ENCODE measurements at places on chromosomes 4 and X.

- DNase-seq: no peak
Observed at GRCh38 chr4:3215733-3216132, 33.2 kb upstream of the MSANTD1 start.

GRCh38 chrX:154051201-154051810, 31.6 kb upstream of the IRAK1 start:
- DNase-seq: peak; percentile 47

GRCh38 chr4:25863831-25864418, 1.1 kb upstream of the SEL1L3 start:
- no peak for DNase-seq

DNA sequence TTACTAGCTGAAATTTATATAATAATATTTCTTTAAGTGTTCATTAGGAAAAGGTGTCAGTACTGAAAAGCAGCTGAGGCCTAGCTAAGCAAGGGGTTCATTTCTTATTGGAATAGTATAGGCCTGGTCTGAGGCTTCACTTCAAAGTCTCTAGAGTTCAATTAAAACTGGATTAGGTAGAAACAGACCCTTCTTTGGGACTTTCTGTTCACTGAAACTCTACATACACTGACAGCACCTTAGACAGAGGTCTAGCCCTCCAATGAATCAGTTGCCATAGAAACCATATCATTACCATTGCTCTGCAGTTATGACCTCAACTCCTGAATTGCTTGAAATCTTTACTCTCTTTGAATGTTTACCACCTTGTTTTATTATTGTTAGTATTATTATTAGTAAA, 86.4 kb upstream of the MAB21L2 start:
- no peak for DNase-seq

GRCh38 chr4:108336076-108336475, 167.3 kb upstream of the LEF1 start:
- no peak for DNase-seq

- no peak for DNase-seq
Observed at GRCh38 chr4:21982087-21982486, 33.5 kb upstream of the KCNIP4 start.

DNA sequence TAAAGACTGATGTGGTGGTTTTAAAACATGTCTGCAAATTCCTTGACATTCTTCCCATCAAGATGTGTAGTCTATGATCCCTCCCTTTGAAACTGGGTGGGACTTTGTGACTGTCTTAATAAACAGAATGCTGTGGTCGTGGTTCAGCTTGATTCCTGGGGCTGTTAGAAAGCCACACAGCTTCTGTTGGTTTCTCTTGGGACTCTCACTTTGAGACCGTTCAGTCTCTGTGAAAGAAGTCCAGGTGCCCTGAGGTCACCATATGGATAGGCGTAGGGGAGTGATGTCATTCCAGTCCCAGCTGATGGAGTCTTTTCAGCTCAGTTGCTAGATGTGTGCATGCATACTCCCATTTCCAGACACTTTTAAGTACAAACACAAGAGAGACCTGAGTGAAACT, 216.6 kb downstream of the KDR start:
- no peak for DNase-seq

DNA sequence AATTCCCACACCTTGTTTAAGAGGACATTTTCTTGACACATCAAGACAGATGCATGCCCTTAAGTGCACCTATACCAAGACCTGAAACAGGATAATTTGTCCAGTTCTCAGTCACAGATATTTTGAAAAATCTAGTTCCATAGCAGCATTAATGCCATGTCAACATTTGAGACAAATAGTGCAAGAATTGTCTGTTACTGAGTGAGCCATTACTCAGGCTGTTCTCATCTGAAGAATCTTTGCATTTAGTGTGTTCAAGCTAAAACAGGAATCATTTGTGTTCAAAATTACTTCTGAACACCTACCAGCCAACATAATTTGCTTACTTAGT, 354.9 kb downstream of the KCNIP4 start:
- DNase-seq: no peak

DNA sequence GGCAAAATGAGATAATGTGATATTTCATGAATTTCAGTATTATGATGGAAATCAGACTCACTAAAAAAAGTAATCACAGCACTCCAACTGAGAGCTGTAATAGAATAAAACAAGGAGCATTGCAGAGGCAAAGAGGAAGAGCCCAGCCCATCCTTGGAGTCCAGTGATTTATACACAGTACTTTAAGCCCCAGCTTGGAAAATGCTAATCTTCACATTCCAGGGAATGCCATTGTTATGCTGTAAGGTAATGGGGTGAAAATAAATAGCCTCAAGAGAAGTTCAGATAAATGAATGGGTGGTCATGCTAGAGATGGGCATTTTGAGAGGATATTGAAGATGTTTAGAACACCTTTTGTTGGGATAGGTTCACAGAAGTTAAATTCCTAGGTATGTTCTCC, 190.3 kb upstream of the TAPT1 start:
- no peak for DNase-seq

GRCh38 chr4:55447831-55448230, 52.1 kb downstream of the TMEM165 start:
- DNase-seq: no peak

GRCh38 chrX:148609515-148610327, 109.3 kb downstream of the AFF2 start:
- no peak for DNase-seq

GRCh38 chrX:134241960-134242619, 5.1 kb downstream of the CCDC160 start:
- no peak for DNase-seq

DNA sequence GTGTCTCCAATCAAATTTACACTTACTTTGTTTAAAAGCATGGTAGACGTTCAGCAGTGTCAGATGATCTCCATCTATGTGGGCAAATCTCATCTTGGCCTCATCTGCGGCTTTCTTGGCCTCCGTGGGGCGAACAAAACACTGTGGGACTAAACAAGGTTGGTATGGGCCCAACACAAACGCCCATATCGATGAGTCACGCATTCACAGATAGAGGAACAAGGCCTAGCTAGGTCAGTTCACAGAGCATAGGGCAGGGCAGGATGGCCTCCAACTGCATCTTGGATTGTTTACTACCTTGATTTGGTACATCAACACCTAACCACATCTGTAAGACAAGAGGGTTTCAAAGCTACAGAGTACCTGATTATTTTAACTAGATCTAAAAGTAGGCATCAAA, 47.3 kb downstream of the DHX15 start:
- no peak for DNase-seq

DNA sequence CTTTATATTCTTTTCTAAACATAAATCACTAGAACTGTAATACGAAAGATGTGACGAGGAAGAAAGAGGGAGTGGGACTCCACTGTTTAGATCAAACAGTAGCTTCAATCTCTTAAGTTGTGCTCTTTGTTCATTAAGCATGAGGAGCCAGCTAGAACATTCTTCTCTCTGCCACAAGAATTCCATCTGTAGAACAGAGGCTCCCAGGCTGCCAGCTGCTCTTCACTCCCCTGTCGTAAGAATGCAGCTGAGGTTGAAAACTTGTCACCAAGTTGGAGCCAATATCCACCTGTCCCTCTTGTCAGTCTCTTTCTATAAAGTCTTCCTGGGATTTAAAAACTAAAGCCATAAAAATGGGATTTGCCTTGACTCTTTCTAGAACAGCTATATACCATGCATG, 65.0 kb upstream of the SEC24B start:
- no peak for DNase-seq

DNA sequence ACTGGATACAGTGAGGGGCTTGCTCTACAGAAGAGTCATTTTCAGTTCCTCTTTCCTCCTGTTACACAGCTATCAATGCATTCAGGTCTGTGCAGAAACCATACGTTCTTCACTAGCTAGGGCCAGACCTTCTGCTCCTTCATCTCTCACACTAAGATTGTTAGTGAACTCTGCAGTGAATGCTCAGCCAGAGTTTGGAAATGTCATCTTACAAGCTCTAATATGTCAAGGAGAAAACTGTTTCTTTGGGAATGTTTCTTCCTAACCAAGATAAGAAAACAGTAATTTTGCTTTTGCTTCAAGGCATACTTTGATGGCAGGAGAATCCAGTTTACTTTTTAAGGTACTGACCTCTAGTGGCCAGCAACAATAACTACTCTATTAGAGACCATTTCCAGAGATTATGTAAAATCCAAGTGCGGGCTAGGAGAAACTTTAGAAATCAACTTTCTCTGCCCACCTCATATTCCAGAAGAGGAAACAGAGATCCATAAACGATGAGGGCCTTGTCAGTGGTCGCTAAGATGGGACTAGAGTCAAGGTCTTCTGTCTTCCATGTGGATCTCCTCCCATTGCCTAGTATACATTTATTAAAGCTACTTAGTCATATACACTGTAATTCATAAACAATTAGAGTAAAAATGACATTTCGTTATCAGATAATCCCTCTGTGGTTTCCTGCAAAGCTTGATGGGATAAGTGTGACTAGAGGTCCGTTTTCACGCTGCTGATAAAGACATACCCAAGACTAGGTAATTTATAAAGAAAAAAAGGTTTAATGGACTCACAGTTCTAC, 12.1 kb upstream of the CC2D2A start:
- no peak for DNase-seq

DNA sequence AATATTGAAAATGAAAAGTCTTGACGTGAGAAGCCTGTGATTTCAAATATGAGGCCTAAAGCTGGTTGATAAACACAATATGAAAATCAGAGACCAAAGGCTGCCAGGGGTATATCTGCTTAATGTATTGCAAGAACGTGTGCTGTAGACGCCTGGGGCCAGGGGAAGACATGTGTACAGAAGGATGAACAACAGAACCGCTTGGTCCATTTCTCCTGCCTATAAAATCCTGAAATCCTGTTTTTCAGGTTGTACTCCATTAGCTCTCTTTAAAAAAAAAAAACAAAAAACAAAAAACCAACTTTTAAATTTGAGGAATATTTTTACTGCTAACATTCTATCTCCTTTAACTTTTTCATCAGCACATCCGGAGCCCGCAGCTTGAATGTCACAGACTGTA, 109.2 kb downstream of the STOX2 start:
- no peak for DNase-seq

Measured in stimulated activated CD4-positive, alpha-beta T cell treated with anti-CD3 and anti-CD28 coated beads, Interleukin-4, amount 100 ng/mL, for 48 hours (primary cell).